AG08395 (cell line): ENCODE measurements at places on chromosomes 7 and 10.
A peak's percentile ranks its signal among the peaks of the same experiment; 100 is the strongest.

- no peak for DNase-seq
These were observed 29.6 kb upstream of the EN2 start for GRCh38 chr7:155428171-155428834.

- DNase-seq = no peak
These were observed 74.2 kb downstream of the ZRANB1 start for GRCh38 chr10:125016123-125016522.

- no peak for DNase-seq
These were observed 7.5 kb upstream of the SND1 start for GRCh38 chr7:127644484-127644883.

DNA sequence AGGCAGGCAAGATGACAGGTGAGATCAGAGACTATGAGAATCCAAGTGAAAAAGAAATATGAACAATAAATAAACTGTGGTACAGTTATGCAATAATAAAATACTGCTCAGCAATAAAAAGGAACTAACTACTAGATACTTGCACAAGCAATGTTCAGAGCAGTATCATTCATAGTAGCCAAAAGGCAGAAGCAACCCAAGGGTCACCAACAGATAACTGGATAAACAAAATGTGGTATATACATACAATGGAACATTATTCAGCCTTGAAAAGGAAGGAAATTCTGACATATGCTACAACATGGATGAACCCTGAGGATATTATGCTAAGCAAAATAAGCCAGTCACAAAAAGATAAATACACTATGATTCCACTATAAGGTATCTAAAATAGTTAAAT is 76.9 kb upstream of the KCNIP2 start:
- no peak for DNase-seq

DNA sequence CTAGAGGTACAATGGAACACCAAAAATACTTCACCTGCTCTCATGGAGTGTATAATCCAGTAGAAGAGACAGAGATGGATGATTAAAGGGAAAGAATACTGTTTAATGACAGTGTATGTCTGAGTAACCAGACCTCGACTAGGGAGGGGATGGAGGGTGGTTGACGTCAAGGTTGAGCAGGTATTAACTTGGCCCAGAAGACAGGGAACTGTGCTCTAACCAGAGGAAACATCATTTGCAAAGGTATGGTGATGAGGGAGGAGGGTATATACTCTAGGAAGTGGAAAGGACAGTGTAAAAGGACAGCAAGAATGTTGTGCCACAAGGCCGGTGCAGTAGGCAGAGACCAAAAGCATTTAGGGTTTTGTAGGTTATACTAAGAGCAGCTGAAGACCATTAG is 2.9 kb downstream of the MIOS start:
- no peak for DNase-seq

GRCh38 chr10:130359711-130360110 is 223.5 kb downstream of the GLRX3 start:
- no peak for DNase-seq

- DNase-seq = no peak
These were observed 160.6 kb downstream of the SFMBT2 start for GRCh38 chr10:7250236-7250635.

DNA sequence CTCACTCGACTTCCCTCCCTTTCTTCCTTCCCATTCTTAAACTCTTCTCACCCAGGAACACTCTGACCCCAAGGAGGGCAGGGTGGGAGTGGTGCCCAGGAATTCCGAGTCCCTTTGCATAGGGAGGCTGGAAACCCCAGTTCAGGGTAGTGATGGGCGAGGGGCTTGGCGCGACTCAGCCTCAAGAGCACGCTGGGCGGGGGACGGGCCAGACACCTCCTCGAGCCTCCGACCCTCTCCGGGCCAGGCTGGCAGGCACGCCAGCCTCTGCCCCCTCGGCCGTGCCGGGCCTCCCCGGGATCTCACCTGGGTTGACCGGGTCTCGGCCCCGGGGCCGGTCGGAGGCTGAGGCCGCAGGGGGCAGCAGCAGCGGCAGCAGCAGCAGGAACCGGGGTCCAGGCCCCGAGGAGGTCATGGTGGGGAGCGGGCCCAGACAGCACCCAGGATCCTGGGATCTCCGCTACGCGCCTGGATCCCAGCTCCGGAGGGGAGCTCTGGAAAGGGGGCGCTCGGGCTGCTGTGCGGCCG is 457 bp downstream of the PLOD3 start:
- no peak for DNase-seq

- DNase-seq = no peak
These were observed 88.8 kb downstream of the NOD1 start for GRCh38 chr7:30389791-30390190.

DNA sequence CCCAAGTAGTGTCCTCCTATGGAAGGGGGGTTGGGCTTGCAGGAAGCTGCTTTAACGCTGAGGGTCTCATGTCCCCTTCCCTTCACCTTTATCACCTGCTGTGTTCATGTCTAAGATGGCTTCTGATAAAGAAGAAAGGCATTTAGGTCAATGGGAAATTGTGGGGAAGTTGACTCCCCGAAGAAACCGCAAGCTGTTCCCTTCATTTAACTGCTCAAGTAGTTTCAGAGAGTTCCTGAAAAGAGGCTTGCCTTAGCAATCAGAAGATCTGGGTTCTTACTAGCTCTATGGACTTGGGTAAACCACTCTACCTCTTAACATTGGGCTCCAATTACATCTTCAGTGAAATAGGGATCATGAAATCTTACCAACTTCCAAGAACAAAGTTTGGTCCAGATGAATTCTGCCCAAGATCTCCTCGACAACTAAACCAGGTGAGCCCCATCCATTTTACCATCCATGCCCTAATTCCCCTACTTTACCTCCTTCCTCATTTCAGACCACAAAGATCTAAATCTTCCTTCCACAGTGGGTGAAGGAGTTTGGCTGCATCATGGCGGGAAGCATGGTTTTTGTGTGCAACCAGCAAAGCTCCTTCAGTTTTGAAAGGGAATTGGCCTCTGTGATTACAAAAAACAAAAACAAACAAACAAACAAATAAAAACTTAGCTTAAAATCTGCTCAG is 30.4 kb upstream of the UCN3 start:
- DNase-seq = no peak

DNA sequence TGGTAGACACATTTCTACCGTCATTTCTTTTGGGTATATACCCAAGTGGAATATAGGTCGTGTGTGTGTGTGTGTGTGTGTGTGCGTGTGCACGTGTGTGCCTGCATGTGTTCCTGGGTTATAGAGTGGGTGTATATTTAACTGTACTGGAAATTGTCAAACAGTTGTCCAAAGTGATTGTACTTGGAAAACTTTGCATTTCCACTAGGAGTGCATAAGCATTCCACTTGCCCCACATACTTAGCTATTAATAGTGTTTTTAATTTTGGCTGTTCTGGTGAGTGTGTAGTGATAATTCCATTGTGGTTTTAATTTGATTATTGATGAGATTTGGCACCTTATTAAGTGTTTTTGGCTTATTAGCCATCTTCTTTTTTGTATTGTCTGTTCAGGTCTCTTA is 25.9 kb downstream of the TRUB1 start:
- no peak for DNase-seq

- peak; percentile 81 for DNase-seq
These were observed 114.6 kb upstream of the SFMBT2 start for GRCh38 chr10:7525314-7526016.

GRCh38 chr10:78260141-78260540 is 226.5 kb downstream of the RPS24 start:
- DNase-seq = no peak

GRCh38 chr7:154581251-154581890 is 421.6 kb downstream of the PAXIP1 start:
- DNase-seq = no peak

- DNase-seq = no peak
These were observed 236.8 kb upstream of the AOAH start for GRCh38 chr7:36961097-36961496.

DNA sequence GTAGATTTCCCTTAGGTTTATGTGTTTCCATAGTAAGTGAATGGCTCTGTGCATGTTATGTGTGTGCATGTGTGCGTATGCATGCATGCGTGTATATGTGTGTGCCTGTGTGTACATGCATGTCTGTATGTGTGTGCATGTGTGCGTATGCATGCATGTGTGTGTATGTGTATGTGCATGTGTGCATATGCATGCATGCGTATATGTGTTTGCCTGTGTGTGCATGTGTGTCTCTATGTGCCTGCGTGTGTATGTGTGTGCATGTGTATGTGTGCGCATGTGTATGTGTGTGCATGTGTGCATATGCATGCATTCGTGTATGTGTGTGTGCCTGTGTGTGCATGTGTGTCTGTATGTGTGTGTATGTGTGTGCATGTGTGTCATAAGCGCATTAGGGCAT is 98.8 kb upstream of the AGBL3 start:
- DNase-seq = no peak

DNA sequence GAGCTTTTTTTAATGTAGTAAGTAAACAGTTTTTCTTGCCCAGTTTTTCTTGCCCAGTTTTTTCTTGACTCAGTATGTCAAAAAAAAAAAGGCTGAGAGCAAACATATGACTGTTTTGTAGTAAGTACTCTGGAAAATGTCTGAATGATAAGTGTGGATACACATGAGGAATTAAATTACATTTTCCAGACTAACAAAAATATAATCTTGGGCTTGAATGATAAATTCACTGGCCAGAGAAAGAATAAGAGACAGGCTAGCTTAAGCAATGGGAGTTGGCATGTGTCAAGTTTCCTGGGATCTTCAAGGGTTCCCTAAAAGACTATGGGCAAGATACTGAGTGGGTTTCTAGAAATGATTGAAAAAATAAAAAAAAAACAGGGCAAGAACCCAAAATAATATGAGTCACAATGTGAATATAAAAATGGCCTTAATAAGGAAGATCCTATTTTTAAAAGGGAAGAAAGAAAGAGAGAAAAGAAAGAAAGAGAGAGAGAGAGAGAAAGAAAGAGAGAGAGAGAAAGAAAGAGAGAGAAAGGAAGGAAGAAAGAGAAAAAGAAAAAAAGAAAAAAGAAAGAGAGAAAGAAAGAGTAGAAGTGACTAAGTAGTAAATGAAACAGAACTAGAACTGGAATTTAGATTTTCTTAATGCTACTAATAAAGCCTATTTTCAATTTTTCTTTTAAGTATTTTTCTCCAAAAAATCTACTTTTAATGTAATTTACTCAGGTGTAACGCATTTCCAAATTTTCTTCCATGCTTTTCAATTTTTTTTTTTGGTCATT is 60.2 kb downstream of the TFPI2 start:
- no peak for DNase-seq

DNA sequence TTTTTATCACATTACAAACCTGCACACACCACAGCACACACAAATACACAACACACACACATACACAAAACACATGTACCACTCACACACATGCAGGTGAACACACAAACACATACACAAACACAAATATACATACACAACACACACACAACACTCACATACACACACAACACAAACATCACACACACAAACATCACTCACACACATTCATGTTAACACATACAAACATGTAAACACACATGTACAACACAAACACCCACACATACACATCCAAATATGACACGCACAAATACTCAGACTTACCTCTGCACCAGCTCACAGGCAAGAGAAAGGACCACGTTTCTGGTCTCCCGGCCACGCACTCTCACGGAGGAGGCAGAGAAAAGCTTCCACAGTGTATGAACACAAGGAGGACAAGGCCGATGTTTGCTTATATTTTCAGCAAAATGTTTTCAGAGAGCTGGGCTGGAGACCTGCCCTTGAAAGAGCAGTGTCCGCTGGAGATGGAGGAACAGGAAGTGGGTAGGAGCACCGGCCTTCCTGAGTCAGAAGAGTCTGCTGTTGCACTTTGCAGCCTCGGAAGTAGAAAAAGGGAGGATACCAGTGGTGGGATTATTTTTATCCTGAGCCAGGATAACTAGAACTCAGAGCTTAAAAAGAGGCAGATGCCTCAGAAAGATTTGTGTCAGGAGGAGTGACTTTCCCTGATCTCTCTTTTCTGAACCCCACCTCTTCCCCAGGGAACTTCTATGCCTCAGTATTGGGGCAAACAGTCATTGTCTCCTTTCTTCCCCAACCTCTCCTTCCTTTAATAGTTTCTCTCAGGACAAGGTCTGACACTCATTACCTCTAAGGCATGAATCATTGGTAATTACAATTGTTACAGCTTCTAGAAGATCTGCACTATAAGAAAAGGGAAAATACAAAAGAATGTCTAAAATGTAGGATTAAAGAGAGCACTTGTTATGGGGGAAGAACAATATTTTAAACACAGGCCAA is at the start of gene GIMAP6:
GIMAP6 (minus strand) TSS at position 520 of the 999 bp plus-strand sequence. CDS start 2,243 bp downstream, outside the sequence.
- DNase-seq = no peak

DNA sequence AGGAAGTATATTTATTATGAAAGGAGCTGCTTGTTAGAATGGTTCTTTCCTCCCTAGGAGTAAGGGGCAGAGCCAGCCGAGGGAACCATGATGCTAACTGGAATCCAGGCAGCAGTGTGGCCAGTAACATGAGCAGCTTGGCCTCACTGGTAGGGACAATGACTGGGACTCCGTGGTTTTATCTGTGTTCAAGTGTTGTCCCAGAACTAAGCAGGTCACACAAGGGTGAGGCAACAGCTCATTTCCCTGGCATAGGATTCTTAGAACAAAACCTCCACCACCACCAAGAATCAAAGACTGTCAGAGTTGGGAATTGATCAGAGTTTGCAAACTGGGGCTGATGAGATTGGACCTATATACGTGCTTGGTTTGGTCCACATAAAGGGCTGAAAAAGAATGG is 138.9 kb upstream of the COBL start:
- no peak for DNase-seq

- DNase-seq = no peak
These were observed 28.5 kb downstream of the ZMIZ1 start for GRCh38 chr10:79097021-79097872.

DNA sequence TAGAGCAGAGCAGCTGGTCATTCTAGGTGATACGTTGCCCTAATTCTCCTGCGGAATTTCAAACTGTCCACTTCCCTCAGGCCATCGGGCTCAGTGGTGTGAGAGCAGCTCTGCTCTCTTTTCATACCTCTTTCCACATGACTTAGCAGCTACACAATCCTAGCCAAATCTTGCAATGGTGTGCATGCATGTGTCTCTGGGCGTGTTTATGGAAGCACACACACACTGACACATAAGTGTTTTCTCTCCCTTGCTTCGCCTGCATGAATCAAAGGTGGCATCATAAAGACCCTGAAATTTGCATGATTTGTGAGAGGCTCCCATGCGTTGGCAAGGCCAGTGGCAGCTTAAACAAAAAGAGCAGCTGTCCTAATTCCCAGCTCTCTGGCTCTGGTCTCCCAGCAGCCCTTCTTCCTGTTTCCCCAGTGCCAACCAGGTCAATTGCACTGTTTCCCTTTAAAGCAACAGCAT is 1189.5 kb downstream of the GATA3 start:
- no peak for DNase-seq
